HT-29 (cell line): ENCODE measurements at places on chromosomes 6 and 20.

DNA sequence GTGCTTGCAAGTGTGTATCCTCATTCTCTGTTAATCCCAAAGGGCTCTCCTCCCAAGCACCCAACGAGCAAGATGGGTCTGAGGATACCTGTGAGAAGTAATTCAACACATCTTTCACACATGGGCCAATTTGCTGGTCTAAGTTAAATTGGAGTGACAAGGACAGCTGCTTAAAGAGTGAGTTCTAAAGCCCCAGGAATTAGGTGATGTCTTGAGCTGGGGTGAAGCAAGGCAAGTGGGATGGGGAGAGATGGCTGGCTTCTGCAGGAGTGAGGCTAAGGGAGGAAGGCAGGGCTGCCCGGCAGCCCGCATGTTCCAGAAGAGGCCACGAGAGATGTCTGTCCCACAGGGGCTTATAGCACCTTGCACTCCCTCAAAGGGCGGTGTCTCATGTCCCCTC lies 288.5 kb downstream of the CDH26 start:
- DNase-seq: no peak

DNA sequence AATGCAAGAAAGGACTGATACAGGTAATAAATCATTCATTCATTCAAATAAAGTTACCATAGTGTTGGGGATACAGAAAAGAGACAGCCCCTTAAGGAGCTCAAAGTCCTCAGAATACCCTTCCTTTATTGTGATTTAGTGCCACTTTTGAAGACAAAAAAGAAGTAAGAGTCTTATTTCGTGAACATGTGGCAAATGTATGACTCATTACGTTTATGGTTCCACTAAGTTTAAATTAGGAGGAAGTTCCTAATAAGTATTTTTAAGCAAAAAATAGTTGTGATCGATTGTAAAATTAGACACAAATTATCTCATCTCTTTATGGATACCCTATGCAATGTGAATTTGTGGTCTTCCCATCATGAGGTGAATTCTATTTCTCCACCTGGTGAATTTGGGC lies 38.5 kb upstream of the GCLC start:
- DNase-seq: no peak

DNA sequence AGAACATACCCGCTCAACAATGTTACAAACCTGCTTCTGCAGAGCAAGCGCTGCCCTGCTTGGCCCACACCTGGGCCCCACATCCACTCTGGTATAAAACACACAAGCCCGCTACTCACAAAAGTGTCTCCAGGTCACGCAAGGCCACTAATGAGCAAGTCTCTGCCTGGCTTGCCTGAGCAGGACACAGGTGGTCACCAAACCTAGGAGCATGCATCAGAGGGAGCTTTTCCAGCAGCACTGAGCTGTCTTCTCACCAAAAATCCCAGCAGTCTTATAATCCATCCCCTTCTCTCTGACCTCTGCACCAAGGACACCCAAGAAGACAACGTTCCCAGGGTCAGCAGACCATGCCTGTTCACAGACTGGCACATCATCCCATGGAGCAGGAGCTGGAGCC lies 100.8 kb downstream of the DLL1 start:
- no peak for DNase-seq

- DNase-seq: peak; percentile 4
These were observed 22.3 kb downstream of the TPBG start for GRCh38 chr6:82385961-82386360.

GRCh38 chr20:25227317-25227831 lies 20.5 kb upstream of the PYGB start:
- DNase-seq: no peak

- no peak for DNase-seq
These were observed 158.6 kb downstream of the RNF144B start for GRCh38 chr6:18545726-18546125.

DNA sequence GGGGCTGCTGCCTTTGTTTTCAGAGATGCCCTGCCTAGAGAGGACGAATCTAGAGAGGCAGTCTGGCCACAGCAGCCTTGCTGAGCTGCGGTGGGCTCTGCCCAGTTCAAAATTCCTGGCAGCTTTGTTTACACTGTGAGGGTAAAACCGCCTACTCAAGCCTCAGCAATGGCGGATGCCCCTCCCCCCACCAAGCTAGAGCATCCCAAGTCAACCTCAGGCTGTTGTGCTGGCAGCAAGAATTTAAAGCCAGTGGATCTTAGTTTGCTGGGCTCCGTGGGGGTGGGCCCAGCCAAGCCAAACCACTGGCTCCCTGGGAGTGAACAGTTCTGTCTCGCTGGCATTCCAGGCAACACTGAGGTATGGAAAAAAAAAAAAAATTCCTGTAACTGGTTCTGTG lies 970.9 kb downstream of the TBC1D32 start:
- DNase-seq: no peak

DNA sequence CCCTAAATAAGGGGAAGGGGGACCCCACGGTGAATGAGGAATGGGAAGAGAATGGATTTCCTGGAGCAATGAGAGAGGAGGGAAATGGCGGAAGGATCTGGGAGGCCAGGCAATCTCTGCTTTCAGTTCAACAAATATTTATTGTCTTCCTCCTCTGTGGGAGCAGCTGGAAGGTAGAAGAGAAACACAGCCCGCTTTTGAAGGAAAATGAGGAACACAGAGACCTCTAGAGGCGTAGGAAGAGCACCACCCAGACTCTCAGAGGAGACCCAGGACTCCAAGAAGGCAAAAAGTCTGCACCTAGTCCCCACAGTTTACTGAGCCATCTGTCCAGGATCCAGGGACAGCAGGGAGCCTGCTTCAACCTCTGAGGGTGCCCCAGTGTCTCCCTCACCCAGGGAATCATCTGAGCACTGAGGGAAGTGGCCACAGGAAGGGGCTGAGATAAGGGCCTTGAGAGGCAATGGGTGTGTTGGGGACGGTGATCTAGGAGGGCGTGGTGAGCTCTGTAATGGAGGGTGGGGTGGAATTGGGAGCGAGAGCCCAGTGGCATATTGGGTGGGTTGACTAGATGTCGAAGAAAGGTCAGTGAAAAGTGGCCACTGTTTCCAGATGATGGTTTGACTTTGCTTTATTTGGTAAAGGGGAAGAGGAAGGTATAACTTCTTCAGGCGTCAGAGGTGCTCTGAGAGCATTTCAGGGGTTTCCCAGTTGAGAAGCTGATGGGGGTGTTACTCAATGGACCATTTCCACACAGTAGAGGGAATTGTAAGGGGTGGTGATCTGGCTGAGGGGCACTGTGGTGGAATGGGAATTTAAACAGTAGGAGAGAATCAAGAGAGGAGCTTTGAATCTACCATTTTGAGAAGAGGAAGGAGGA lies 610 bp downstream of the PSORS1C1 start:
- peak; percentile 74 for DNase-seq

DNA sequence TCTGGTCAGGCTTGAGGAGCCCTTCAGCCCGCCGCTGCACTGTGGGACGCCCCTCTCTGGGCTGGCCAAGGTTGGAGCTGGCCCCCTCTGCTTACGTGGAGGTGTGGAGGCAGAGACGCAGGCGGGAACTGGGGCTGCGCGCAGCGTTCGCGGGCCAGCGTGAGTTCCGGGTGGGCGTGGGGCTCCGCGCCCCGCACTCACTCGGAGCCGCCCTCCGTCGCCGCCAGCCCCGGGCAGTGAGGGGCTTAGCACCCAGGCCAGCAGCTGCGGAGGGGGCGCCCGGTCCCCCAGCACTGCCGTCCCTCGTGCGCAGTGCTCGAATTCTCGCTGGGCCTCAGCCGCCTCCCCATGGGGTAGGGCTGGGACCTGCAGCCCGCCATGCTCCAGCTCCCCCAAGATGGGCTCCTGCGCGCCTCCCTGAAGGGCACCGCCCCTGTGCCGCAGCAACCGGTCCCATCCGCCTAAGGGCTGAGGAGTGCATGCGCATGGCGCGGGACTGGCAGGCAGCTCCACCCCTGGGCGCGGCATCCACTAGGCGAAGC lies 695.9 kb downstream of the EPHA7 start:
- DNase-seq: no peak

- DNase-seq: peak; percentile 60
These were observed 927 bp downstream of the IL20RA start for GRCh38 chr6:137043710-137044365.

DNA sequence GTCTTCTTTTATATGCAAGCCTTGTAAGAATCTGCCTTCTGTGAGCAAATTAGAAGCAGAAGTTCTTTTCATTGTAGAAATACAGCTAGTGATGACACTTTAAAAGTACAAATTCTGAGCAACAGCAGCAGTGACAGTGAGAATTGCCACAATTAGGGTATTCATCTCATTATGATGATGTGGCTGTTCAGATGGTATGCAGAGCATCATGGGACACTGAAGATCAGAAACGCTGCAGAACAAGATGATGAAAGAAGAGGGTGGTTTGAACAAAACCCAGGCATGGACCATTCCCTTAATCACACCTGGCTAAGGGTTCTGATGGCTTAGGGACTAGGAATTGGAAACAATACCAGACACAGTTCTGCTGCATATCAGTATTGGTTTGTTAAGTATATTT lies 312.7 kb upstream of the TBX18 start:
- DNase-seq: no peak

GRCh38 chr6:127073222-127073621 lies 45.2 kb upstream of the RSPO3 start:
- DNase-seq: no peak

- no peak for DNase-seq
These were observed 204.2 kb downstream of the GRIK2 start for GRCh38 chr6:101597693-101598092.

GRCh38 chr20:50721881-50722281 lies 9.5 kb upstream of the PARD6B start:
- DNase-seq: no peak

DNA sequence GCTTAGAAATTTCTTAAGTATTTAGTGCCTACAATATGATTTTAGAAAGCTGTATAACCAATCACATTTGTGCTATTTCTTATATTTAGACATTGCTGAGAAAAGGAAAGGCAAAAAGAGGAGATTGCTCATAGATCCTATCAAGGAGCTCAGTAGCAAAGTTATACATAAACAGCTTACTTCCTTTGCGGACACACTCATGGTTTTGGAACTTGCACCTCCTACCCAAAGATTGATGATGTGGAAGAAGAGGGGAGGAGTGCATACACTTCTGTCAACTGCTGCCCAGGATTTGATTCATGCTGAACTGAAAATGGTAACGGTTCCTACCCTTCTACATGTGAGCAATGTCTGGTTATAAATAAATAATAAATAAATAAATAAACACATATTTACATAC lies 16.7 kb downstream of the RAD21L1 start:
- no peak for DNase-seq

DNA sequence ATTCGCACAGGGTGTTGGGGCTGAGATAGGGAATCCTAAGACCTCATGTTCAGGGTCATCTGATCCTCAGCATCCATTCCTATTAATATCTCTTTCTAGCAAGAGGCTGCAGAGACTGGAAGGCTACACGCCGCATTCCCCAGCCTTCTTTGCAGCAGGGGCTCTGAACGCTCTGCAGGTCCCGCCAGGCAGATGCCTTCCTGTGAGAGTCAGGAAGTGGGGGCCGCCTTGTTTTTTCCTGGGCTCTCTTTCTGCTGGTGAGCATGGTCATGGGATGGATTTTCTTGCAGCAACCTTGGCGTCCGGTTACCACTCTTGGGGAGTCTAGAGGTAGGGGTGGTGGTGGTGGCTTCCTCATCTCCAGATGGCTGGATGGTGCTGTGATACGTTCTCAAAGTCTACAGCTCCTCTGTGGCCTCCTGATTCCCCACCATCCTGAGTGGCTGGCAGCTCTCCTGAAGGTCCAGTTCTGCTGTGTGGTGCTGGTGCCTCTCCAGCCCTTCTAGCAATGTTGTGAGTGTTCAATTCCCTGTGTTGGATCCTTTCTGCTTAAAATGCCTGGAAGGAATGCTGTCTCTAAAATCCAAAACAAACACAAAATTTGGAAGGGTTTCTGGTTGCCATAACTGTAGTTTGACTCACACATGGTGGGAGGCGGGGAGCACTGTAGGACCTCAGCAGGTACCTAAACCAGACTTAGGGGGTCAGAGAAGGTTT lies 111.9 kb downstream of the CEBPB start:
- no peak for DNase-seq

DNA sequence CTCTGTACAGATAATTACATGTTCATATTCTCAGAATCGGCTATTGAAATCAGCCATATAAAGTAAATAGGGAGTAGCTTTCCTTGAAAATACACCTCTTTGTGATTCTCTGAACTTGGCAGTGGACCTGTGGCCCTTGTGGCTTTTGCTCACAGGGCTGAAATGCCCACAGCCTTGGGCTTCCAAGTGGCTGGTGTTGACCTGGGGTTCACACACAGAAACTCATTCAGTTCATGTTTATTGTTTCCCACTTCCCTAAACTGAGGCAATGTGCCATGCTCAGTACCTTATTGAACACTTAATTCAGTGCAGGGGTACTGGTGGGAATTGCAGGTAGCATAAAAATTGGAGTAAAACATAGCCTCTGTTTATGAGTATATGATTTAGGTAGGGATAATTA lies 19.1 kb upstream of the TULP4 start:
- DNase-seq: no peak

GRCh38 chr20:1825938-1826445 lies 69.2 kb upstream of the SIRPA start:
- DNase-seq: no peak

- no peak for DNase-seq
These were observed 703.7 kb downstream of the MAFB start for GRCh38 chr20:39985271-39985827.

GRCh38 chr6:119957195-119957594 lies 607.6 kb upstream of the MAN1A1 start:
- no peak for DNase-seq

DNA sequence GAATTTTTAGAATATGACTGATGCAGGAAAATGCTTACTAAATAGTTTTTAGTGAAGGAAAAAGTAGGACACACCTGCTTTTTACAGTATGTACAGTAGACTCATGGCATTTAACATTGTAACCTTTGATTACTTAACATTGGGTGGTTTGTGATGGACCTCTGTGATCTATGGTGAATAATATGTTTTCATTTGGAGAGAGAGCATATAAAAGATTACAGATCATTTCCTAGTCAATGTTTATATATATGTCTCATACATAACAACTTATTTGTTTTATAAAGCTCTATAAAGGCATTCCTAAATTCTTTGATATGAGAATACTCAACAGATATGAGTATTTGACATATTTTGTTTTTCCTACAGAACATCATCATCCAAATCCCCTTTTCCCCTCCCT lies 129.3 kb upstream of the PDE7B start:
- DNase-seq: no peak

GRCh38 chr20:45892049-45892825 lies 1.1 kb downstream of the CTSA start:
- DNase-seq: peak; percentile 52

- DNase-seq: no peak
These were observed 8.9 kb upstream of the BMP7 start for GRCh38 chr20:57275334-57275733.

DNA sequence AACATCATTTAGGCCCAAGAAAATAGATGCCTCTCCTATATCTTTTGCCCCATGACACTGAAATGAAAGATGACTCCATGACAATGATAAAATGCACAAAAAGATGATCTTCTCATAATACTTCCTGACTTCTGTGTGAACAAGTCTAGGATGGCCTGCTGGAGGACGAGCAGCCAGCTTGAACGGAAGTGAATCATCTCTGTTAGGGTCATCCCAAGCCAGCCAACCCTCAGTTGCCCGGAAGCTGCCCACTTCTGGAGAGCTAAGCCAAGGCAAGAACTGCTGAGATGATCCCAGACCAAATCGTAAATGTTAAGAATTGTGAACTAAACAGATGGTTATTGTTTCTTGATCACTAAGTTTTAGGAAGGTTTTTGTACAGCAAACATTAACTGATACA lies 249.7 kb upstream of the HS3ST5 start:
- DNase-seq: no peak
